Stimulated activated CD8-positive, alpha-beta memory T cell treated with anti-CD3 and anti-CD28 coated beads, Interleukin-7, amount 100 ng/mL, for 4 hours (primary cell): ENCODE measurements at places on chromosomes 1 and 21.

GRCh38 chr1:202697038-202697437 is 13.2 kb downstream of the SYT2 start:
- no peak for DNase-seq

DNA sequence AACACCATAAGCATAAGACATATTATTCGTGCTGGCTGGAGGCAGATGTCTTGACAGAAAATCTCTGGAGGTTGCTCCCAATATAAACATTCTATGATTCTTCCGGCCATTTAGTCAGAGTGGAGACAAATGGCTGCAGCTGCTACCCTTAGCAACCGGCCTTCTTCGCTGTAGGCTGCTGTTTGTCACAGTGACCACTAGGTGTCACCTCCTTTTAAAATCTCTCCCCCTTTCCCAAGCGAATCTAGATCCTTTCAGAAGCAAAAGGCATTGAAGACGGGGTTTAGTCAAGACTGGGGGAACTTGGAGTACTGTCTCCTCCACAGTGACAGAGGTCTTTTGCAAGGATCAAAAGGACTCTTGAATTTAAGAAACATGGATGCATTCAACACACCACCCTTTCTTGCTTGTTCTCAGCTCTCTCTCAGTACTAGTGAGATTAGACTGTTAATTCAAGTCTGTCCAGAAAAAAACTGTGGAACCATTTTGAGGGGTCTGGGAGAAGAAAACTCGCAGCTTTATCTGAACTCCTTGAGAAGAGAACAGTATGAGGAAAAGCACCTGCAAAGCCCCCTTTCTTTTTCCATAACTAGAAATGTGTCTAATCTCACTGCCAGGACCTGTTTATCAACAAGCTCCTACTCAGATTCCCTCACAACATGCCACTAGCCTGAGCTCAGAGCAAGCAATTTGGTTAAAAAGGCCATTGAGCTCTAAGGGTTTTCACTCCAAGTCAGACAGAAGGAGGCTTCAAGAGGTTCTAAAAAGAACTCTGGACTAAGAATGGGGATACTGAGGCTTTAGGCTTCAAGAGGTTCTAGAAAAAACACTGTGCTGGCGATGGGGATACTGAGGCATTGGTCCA is 408.3 kb upstream of the PLXNA2 start:
- no peak for DNase-seq

DNA sequence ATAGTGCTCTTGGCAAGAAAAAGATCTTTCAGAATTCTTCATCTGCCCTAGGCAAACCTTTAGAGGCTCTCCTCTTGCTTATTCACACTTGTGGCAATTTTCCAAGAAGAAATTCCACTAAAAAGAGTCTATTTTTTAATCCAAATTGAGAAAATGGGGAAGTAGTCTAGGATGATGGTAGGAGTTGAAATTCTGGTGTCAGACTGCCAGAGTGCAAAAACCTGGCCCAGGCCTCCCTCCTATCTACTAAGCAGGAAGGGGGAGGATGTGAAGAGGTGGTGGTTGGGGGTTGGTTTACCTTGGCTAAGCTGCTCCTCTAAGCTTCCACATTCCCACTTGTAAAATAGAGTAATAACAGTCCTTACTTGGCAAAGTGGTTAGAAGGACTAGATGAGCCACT is 120.6 kb upstream of the KCNJ15 start:
- no peak for DNase-seq

GRCh38 chr1:197103300-197103699 is 36.2 kb upstream of the F13B start:
- DNase-seq: no peak

DNA sequence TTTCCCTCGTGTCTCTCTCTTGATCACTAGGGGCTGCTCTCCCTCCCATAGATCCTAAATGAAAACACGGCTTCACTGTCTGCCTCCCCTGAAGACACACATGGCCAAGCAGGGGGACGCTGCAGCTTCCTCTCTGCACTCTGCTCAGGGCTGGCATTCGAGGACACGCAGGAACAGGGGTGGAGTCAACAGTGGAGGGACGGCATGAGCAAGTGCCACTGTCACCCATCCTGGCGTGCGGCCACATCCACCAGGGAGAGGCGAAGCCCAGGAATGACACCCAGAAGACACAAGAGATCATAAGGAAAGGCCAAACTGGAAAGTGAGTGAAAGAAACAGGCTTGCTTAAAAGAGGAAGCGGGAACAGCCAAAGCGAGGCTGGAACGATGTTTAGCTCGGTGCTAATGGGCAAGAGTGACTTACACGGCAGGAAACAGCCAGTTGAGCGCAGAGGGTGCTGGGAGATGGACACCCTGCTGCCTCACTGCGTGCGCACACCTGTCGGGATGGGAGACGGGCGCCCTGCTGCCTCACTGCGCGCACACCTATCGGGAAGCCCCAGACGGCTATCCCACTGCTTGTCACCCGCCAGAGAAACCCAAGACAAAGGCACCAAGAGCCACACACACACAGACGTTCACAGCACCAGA is 13.6 kb upstream of the C1QTNF12 start:
- DNase-seq: no peak

GRCh38 chr1:200205216-200205995 is 177.9 kb downstream of the NR5A2 start:
- no peak for DNase-seq

GRCh38 chr1:83769594-83770318 is 229.2 kb downstream of the TTLL7 start:
- no peak for DNase-seq

GRCh38 chr1:5891736-5892135 is 100.5 kb downstream of the NPHP4 start:
- no peak for DNase-seq

- DNase-seq: no peak
Observed at GRCh38 chr21:35927262-35927661, 133.1 kb downstream of the SETD4 start.

GRCh38 chr1:83882906-83883305 is 116.0 kb downstream of the TTLL7 start:
- DNase-seq: no peak

GRCh38 chr1:68675336-68675735 is 178.5 kb upstream of the DEPDC1 start:
- no peak for DNase-seq

DNA sequence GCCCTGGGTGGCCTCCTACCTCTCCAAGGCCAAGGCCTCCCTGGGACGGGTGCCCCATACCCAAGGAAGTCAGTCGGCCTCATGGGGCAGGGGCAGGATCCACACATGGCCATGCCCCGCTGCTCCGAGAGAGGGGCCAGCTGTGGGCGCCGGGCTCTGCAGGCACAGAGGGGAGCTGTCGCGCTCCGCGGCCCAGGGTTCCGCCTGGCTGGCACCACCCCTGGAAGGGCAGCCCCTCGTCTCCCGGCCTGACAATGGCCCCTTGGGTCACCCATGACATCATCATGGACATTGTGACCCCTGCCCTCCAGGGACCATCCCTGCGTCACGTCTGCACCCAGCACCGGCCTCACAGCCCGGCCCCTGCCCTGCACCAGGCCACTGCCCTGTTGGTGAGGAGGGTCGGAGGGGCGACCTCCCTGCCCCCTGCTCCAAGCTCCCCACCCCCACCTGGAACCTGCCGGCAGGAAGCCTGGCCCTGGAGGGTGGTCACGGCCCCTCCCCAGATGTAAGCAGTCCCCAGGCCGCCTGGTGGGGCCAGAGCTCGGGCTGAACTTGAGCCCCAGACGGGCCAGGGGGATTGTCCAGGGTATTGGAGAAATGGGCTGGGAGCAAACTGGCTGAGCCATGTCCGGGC is 5.8 kb downstream of the TTLL10 start:
- no peak for DNase-seq

GRCh38 chr1:19360843-19361610 is 48.9 kb downstream of the SLC66A1 start:
- DNase-seq: no peak

GRCh38 chr1:12472156-12472797 is 145.7 kb downstream of the DHRS3 start:
- DNase-seq: no peak

DNA sequence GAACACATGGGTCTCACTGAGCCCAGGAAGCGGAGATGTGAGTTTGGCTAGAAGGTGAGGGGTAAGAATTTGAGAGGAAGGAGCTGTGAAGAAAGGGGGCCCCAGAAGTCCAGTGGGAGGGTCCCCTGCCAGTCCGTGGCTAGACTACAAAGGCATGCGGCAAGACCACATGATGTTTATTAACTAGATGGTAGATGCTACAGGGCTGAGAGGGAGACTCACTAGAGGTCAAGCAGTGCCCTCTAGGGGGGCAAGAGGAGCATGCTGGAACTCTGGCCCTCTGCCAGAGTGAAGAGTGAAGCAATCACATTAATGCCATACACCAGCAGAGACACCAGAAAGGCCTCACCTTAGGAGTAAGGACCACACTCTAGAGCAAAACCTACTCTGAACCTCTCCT is 12.2 kb downstream of the KIAA0319L start:
- peak; percentile 29 for DNase-seq

- no peak for DNase-seq
Observed at GRCh38 chr1:203167026-203167912, 8.4 kb downstream of the MYBPH start.

GRCh38 chr1:65527707-65528503 is 107.4 kb downstream of the LEPR start:
- no peak for DNase-seq

GRCh38 chr1:199667089-199667488 is 360.4 kb upstream of the NR5A2 start:
- DNase-seq: no peak

GRCh38 chr1:219058891-219059820 is 114.5 kb upstream of the LYPLAL1 start:
- no peak for DNase-seq

DNA sequence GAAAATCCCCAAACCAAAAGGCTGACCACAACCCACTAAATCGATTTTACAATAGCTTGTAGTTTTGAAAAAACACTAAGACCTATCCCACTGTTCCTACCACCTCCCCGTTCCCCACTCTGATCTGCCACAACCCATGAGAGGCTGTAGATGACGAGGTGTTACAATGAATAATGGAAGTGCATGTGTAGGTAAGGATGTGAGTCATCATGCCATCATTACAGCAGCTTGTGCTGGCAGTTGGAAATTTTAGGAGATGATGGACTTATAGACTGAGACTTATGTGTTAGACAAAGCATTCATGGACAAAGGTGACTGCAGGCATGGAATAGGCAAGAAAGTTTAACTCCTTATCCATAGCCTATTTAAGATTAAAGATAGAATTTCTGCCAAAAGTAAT is 184.7 kb upstream of the CACYBP start:
- DNase-seq: no peak

GRCh38 chr1:2314803-2315673 is 76.3 kb downstream of the MORN1 start:
- DNase-seq: peak; percentile 64

DNA sequence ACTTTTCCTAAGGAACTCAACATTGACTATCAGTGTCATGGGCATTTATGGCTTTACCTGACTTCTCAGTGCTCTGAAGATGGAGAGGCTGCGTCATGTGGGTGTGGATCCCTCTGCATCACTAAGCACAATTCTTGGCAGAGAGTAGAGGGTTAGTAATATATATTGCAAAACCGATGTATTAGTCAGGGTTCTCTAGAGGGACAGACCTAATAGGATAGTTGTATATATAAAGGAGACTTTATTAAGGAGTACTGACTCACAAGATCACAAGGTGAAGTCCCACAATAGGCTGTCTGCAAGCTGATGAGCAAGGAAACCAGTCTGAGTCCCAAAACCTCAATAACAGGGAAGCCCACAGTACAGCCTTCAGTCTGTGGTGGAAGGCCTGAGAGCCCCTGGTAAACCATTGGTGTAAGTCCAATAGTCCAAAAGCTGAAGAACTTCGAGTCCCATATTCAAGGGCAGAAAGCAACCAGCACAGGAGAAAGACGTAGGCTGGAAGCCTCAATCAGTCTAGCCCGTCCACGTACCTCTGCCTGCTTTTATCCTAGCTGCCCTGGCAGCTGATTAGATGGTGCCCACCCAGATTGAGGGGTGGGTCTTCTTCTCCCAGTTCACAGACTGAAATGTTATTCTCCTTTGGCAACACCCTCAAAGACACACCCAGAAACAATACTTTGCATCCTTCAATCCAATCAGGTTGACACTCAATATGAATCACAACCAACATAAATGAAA is 159.7 kb upstream of the NRIP1 start:
- DNase-seq: no peak

DNA sequence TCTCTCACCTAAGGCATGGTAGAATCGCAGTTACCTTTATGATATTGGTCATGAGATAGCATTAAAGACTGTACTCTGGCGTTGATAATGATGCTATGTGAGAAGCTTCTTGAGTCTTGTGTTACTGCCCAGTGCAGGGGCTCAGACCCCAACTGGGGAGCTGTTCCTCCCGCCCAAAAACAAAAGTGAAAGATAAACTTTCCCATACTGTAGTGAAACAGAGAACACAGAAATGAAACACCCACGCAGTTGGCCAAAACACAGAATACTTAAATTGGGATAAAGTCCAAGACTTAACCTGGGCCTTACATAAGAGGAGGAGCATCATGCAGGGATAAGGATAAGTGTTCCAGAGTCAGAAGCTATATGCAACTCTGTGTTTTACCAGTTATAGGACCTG is 130.6 kb downstream of the HHIPL2 start:
- no peak for DNase-seq

DNA sequence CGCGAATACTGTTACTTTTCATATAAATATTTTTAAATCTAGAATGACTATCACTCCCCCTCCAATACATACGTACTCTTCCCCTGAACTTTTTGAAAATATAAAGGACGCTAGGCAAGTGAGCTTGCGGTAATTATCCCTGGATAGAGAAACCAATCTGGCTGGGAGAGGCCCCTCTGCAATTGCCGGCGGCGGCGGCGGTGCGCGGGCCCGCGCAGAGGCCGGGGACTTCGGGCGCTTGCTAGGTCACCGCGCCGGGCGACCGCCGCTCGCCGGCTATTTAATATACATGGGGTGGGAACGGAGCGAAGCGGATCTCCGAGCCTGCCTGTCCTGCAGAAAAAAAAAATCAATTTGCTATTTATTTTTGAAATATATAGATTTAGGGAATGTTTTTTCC is 416.3 kb upstream of the ESRRG start:
- DNase-seq: no peak

- no peak for DNase-seq
Observed at GRCh38 chr1:184075055-184076029, 23.8 kb downstream of the TSEN15 start.

DNA sequence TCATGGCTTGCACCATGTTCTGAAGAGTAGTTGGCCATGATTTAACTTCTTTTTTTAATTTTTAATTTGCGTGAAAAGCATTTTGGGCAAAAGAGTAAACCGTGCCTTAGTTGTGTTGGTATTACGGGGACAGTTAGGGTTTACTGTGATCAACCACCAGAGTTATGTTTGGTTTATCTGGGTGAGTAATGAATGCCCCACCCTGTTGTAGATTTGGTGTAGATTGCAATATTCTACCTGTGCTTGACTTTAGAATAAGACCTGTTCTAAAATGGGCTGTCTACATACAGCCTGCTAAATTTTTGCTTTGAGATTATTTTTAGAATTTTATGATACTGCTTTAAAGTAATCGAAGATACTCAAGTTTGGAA is 1.4 kb downstream of the USP25 start:
- DNase-seq: no peak

GRCh38 chr1:4970532-4970931 is 316.1 kb downstream of the AJAP1 start:
- DNase-seq: no peak

DNA sequence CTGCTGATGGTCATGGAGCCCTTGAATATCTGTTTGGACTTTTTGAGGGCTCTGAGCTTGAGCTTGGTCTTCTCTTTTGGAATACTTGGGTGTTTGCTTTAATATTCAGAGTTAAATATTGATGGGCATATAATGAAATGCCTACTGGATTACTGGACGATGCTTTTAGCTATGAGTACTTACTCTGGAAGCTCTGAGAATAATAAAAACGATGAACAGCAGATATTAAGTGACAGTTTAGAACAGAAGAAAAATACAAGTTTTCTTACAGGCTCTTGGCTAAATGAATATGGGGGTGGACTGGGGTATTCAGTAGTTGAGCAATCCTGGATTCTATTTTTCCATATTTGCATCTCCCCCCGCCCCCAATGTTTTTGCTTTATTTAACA is 20.7 kb downstream of the GALNT2 start:
- DNase-seq: no peak
